ENCODE measurements at places on chromosomes 16 and 17. TPM values are rescaled to one million over a fixed set of nuclear protein-coding genes. Genes with fewer than 3 reads are reported as not detected.
A peak's percentile ranks its signal among the peaks of the same experiment; 100 is the strongest.

GRCh38 chr17:59001158-59001814, 105.4 kb downstream of the TRIM37 start:
- DNase-seq = peak; percentile 97

KRTAP3-2 gene
- total RNA-seq = not detected

DNA sequence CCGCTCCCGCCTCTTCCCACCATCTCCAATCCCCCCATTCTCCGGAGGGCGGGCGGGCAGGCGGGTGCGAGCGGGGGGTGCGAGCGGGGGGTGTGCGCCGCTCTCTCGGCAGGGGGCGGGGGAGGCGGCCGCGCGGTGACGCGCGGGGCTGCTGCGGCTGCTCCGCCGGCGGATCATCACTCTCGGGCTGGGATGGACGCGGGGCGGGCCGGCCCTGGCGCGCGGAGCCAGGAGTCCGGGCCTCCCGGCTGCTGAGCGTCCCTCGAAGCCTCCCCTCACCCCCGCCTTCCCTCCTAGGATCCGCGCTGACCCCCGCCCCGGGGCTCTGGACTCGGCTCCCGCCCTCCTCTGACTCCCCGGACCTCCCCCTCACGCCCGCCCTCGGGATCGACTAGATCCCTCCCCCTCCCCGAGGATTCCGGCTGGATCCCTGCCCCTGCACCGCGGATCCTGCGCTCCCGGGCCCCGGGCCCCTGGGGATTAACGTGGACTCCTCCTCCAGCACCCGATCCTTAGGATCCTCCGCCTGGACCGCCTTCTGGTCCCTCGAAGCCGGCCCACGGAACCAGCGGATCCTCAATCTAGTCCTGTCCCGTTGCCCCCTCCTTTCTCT, 946 bp upstream of the TMEM256 start:
- DNase-seq = peak; percentile 24

- DNase-seq = no peak
Observed at GRCh38 chr17:39972271-39972670, 8.3 kb upstream of the PSMD3 start.

BCL6B gene
- total RNA-seq = not detected
